ENCODE measurements at places on chromosomes 16 and 17.

DNA sequence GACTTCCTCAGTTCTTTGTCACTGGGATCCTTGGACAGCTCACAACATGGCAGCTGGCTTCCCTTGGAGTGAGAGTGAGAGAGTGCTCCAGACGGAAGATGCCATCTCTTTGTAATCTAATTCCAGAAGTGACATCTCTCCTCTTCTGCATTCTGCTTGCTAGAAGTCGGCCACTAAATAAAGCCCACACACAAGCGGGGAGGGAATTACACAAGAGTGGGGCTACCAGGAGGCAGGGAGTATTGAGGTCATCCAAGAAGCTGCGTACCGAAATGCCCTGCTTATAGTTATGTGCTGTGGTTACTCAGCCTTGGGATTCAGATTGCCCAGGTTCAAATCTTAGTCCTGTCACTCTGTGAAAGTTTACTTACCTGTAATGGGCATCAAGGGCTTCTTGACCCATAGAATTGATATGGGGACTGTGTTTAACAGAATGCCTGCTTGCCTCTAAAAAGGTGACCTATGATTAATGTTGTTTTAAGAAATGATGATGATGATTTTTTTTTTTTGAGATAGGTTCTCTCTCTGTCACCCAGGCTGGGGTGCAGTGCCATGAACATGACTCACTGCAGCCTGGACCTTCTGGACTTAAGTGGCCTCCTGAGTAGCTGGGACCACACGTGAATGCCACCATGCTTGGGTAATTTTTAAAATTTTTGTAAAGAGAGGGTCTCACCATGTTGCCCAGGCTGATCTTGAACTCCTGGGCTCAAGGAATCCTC is 120.9 kb upstream of the HS3ST2 start:
- DNase-seq, result no peak

GRCh38 chr16:12133729-12134128 is 157.2 kb downstream of the SNX29 start:
- no peak for DNase-seq

DNA sequence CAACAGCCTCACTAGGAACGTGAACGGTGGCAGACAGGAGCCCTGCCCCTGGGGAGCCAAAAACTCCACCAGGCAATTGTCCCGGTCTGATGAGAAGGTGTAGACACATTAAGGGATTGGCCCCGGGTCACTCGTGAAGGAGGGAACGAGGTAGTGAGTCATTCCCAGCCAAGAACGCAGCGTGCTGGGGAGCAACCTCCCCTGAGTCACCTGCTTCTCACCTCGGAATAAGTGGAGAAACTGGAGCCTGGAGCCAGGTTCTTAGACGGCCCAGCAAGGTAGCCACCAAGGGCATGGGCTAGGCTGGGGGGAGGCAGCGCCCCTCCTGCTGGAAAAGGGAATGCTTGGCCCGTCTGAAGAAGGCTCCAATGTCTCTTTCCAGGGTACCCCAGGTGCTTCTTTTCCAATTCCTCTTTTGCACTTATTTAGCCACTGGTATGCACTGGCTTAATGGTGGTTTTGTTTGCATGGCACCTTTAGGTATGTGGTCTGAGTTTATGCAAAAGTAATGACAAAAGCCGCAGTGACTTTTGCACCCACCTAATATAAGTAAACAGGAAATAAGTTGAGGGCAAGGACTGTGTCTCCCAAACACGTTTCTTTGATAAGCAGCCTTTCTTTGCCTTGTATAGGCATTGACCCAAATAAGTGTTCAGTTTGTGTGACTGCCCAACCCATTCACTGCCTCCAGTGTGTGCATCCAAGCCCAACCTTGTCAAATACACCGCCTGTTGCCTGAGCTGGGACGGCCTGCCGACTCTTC is 1.8 kb upstream of the HELZ start:
- no peak for DNase-seq

DNA sequence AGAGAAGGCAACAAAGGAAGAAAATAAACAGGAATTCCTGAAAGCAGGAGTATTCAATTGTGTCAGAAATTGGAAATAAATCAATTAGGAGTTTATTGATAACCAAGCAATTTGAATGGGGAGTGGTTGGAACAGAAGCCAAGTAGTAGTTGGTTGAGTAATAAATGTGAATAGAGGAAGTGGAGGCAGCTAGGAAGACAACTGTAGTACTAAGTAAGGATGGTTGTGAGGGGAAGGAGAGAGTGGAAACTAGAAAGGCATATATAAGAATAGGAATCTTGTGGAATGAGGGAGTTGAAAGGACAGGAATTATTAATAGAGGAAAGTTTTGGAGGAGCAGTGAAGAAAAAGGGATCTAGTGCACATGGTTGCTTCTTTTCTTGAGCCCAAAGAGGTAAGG is 34.4 kb downstream of the NFAT5 start:
- DNase-seq, result no peak

- no peak for DNase-seq
These were observed 116.7 kb downstream of the GAS7 start for GRCh38 chr17:10081571-10082169.

GRCh38 chr16:85995541-85996423 is 96.8 kb downstream of the IRF8 start:
- DNase-seq, result no peak

DNA sequence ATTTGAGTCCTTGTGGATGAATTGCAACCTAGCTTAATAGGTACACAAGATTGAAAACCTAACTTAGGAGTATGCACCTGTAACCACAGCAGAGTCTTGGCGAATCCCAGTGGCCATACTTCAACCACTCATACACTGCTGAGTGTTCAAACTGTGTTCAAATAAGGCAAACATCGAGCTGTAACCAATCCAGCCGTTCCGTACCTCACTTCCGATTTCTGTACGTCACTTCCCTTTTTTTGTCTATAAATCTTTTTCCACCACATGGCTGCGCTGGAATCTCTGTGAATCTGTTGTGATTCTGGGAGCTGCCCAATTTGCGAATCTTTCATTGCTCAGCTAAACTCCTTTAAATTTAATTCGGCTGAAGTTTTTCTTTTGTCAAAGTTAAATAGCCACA is 190.6 kb downstream of the MAF start:
- DNase-seq, result no peak

DNA sequence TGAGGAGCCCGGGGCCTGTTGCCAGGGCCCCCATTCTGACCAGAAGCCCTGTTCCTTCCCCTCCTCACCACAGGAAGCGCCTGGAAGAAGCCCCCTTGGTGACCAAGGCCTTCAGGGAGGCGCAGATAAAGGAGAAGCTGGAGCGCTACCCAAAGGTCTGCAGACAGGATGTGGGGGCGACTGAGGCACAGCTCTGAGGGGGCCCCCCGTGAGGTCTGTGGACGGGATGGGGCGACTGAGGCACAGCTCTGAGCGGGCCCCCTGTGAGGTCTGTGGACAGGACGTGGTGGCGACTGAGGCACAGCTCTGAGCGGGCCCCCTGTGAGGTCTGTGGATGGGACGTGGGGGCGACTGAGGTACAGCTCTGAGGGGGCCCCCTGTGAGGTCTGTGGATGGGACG is 13.3 kb downstream of the CENPX start:
- DNase-seq, result no peak

- no peak for DNase-seq
These were observed 4.9 kb downstream of the FUS start for GRCh38 chr16:31184888-31185287.

GRCh38 chr16:19716183-19716582 is 1.8 kb downstream of the KNOP1 start:
- DNase-seq, result no peak

DNA sequence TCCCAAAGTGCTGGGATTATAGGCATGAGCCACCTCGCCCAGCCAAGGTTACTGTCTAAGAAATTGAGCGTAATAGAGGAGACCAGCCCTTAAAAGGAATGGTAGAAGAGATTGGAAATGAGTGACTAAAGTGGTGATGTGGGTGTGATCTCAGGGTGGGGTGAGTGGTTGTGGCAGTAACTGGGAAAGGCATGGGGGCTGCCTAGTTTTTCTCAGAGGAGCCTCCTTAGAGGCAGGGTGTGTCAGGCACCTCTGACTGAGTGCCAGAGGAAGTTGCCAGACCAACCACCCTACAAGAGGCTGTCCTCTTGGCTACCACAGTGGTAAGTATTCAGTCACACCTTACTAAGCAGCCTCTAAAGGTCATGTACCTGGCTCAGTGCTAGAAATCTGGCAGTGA is 8.9 kb downstream of the DUS2 start:
- no peak for DNase-seq

- no peak for DNase-seq
These were observed 9.1 kb downstream of the FLCN start for GRCh38 chr17:17227608-17228520.

DNA sequence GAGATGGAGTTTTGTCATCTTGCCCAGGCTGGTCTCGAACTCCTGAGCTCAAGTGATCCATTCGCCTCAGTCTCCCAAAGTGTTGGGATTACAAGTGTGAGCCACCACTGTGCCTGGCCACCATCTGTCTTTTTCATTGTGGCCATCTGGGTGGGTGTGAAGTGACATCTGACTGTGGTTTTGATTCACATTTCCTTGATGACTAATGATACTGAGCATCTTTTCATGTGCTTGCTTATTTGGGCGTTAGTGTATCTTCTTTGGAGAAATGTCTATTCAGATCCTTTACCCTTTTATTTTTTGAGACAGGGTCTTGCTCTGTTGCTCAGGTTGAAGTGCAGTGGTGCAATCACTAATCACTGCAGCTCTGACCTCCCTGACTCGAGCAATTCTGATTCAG is 53.9 kb upstream of the ERN1 start:
- no peak for DNase-seq

DNA sequence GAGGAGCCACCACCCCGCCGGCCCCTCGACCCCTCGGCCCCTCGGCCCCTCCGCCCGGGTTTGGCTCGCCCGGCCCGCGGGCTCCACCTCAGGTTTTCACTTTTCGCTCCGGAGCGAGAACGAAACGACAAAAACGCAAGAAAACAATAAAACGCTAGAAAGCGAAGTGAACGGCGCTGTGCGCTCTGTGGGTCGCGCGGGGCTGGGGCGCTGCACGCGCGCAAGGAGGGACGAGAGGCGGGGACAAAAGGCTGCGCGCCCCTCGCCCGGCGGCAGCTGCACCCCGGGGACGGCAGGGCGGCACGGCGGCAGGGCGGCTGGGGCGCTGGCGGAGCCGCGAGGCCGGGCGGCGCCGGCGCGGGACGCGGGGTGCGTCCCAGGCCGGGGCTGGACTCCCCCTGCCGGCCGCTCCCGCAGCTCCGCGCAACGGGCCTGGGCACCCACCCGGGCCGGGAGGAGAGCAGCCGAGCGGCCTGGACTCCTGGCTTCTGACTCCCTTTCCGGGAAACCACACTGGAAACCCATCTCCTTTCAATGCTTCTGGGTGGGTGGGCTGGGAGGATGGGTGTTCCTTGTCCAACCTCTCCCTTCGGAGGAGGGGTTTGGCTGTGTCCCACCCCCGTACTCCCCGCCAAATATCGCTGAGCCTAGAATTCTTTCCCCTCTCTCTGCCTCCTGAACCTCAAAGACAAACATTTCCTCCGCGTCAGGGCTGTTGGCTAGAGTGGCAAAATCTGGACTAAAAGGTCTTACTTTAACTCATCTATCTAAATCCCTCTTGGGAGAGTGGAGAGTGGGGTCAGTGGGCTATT is 9.9 kb downstream of the TBX2 start:
- no peak for DNase-seq

DNA sequence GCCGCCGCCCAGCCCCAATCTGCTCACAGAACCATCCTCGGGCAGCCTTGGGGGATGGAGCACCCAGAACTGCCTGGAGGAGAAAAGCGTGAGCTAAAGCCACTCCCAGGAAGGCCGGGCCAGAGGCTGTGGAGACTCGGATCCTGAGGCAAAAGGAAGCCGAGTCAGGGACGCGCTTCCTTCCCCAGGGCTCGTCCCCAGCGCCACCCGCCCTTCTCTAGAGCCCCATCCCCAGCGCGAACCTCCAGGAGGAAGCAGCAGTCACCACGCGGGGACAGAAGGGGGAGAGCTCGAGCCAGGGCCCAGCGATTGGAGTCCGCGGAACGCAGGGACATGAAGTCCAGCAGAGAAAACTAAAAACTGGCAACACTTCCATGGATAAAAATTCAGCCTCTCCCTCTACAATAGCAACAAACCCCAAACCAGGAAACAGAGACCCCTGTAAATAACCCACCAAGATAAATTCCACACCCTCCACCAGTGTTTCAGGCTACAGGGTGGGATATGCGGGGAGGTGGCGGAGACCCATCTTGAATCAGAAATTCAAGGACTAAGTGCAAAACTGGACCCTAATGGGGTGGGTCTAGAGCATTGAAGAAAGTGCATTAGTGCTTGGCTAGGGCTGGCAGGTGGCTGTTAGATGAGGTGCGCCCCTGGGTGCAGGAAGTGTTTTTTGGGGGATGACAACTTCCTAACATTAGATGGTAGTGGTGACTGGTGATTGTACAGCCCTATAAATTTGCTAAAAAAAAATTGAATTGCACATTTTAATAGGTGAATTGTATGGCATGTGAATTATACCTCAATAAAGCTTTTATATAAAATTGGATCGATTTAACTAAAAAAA is 116.1 kb upstream of the METRNL start:
- no peak for DNase-seq

DNA sequence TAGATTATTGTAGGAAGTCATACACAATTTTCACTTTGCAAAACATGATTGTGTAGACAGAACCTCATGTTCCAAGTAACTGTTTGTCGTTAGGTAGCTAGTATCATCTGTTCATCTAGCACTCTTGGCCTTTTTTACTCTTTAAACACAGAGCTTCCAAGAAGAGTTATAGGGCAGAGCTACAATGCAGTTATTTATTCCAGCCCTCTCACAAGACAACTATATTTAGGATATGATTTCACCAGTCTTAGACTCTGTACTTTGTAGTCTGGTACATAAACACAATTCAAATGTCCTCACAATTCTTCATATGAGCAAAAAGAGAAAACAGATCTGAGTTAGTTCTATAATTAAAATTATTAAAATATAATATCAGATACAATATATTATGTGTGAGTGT is 37.9 kb downstream of the KCNJ2 start:
- no peak for DNase-seq

DNA sequence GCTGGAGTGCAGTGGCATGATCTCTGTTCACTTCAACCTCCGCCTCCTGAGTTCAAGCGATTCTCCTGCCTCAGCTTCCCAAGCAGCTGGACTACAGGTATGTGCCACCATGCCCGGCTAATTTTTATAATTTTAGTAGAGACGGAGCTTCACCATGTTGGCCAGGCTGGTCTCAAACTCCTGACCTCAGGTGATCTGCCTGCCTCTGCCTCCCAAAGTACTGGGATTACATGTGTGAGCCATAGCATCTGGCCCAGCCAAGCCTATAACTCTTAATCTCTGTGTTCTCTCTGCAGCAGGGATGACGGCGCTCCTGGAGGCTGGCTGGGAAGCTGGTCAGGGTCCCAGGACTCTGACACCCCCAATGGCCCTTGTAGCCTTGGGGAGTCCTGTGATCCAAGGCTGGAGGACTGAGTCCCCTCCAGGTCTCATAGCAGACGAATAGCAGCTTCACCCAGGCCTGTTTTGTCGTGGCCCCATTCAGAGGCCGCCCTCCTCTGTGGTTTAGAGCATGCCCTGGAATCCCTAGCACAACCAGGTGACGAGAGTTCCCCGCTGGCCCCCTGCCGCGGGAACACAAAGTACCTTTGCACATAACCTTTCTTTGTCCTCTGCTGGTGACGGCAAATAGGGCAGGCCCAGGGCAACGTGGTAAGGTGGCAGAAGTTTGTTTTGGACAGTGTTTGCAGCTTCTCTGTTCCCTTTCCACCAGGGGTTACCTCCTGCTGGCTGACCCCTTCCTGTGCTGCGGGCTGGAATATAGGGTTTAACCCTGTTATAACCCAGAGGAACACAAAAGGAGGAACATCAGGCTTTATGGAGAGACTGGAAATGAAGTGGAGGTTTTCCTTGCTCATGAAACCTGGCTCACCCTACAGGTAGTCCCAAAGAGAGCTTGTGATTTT is 43.0 kb upstream of the TOB1 start:
- no peak for DNase-seq

- DNase-seq, result no peak
These were observed 21.1 kb upstream of the C16orf87 start for GRCh38 chr16:46852130-46852529.

GRCh38 chr17:60363700-60364405 is 28.1 kb downstream of the USP32 start:
- no peak for DNase-seq

All from NCI-H1436 treated with DMSO at 0.1 percent for 48 hours (cell line).